RPMI8226 (cell line): ENCODE measurements at places on chromosomes 4 and X.

GRCh38 chr4:183626168-183626567 lies 32.8 kb downstream of the RWDD4 start:
- DNase-seq: no peak

- DNase-seq: no peak
These were observed 88.9 kb upstream of the PDLIM3 start for GRCh38 chr4:185624259-185624589.

- no peak for DNase-seq
These were observed 52.6 kb downstream of the RPS3A start for GRCh38 chr4:151152028-151152427.

GRCh38 chrX:69255441-69256290 lies 90.4 kb upstream of the PJA1 start:
- no peak for DNase-seq

- DNase-seq: no peak
These were observed 39.4 kb downstream of the INTU start for GRCh38 chr4:127672111-127672510.

- peak; percentile 49 for DNase-seq
These were observed 174.5 kb downstream of the NSUN7 start for GRCh38 chr4:40924096-40924792.
